A549 treated with CORT108297 at 1 μM for 4 hours (cell line): ENCODE measurements at places on chromosomes 2 and 18. TPM values are rescaled to one million over a fixed set of nuclear protein-coding genes. Genes with fewer than 3 reads are reported as not detected.

IKZF2 gene
- total RNA-seq: 0.05 to 0.29 TPM (median 0.16 TPM) in 5 replicates

RIT2 gene
- total RNA-seq: not detected in 5 replicates

PROM2 gene
- 0.06 to 0.23 TPM in 2 of 5 replicates, not detected in the others for total RNA-seq

CNGA3 gene
- 0.06 TPM in 1 of 5 replicates, not detected in the others for total RNA-seq

PRKD3 gene
- 8.5 to 14.0 TPM (median 11.7 TPM) in 5 replicates for total RNA-seq

RAB27B gene
- 10.4 to 14.7 TPM (median 12.6 TPM) in 5 replicates for total RNA-seq

CFAP210 gene
- 0.22 to 0.80 TPM (median 0.46 TPM) in 5 replicates for total RNA-seq

IL36A gene
- total RNA-seq: not detected in 5 replicates

SH3RF3 gene
- 0.40 to 0.50 TPM (median 0.40 TPM) in 5 replicates for total RNA-seq

HADHA gene
- total RNA-seq: 116 to 149 TPM (median 119 TPM) in 5 replicates

CYP27C1 gene
- 3.8 to 4.9 TPM (median 4.5 TPM) in 5 replicates for total RNA-seq

FAM237A gene
- total RNA-seq: not detected in 5 replicates

MDH1B gene
- 1.3 to 2.3 TPM (median 1.6 TPM) in 5 replicates for total RNA-seq

ABCG5 gene
- not detected in 5 replicates for total RNA-seq

WNT6 gene
- total RNA-seq: 0.05 to 0.28 TPM (median 0.17 TPM) in 4 of 5 replicates, not detected in the other

DSG4 gene
- not detected in 5 replicates for total RNA-seq

TUBA4B gene
- 0.30 to 0.56 TPM (median 0.37 TPM) in 5 replicates for total RNA-seq

KIAA2012 gene
- total RNA-seq: not detected in 5 replicates

IFIH1 gene
- 0.88 to 1.5 TPM (median 1.1 TPM) in 5 replicates for total RNA-seq

ITSN2 gene
- total RNA-seq: 16.2 to 23.6 TPM (median 21.8 TPM) in 5 replicates

G6PC2 gene
- not detected in 5 replicates for total RNA-seq

MATN3 gene
- total RNA-seq: 9.1 to 16.9 TPM (median 14.0 TPM) in 5 replicates

EVX2 gene
- not detected in 5 replicates for total RNA-seq

FSIP2 gene
- not detected in 5 replicates for total RNA-seq

CFAP65 gene
- total RNA-seq: 0.15 to 0.24 TPM (median 0.20 TPM) in 5 replicates

TMEM178A gene
- total RNA-seq: 0.13 to 0.17 TPM (median 0.16 TPM) in 5 replicates

SPC25 gene
- total RNA-seq: 15.7 to 21.5 TPM (median 20.3 TPM) in 5 replicates

SCN7A gene
- total RNA-seq: 0.01 TPM in 1 of 5 replicates, not detected in the others

STARD7 gene
- total RNA-seq: 90.1 to 100 TPM (median 93.6 TPM) in 5 replicates

NPPC gene
- total RNA-seq: 0.20 to 0.29 TPM (median 0.23 TPM) in 4 of 5 replicates, not detected in the other
